ENCODE measurements at places on chromosomes 16 and 17. TPM values are rescaled to one million over a fixed set of nuclear protein-coding genes. Genes with fewer than 3 reads are reported as not detected.

Gene CENPX
- 123 TPM for total RNA-seq

DNA sequence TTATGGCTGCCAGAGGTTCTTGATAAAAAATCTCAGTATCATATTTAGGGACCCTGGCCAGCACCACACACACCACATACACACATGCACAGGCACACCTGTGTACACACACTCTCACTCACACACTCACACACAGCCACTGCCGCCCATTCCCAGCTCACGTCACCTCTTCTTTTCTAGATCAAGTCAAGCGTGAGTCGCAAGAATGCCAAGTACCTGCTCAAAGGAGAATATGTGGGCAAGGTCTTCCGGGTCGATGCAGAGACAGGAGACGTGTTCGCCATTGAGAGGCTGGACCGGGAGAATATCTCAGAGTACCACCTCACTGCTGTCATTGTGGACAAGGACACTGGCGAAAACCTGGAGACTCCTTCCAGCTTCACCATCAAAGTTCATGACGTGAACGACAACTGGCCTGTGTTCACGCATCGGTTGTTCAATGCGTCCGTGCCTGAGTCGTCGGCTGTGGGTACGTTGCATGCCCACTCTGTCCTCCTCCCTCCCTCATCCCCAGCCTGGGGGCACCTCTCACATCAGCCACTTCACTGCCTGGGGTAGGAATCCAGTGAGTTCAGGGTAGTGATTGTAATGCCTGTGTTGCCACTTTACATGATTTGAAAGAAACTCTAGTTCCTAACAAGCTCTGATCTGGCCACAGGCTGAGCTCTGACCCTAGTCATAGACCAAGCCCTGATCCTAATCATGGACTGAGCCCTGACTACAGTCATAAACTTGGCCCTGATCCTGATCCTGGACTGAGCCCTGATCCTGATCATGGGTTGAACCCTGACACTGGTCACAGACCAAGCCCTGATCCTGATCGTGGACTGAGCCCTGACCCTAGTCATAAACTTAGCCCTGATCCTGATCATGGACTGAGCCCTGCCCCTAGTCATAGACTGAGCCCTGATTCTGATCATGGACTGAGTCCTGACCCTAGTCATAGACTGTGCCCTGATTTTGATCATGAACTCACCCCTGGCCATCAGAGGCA, 20.4 kb downstream of the CDH5 start:
- H3K4me1 ChIP-seq = no peaks in the 10 kb centered on the region
- DNase-seq = no peak
- no peaks in the 10 kb centered on the region for H3K36me3 ChIP-seq
- no peaks in the 10 kb centered on the region for H3K27me3 ChIP-seq
- H3K27ac ChIP-seq = no peak overlapping the region
- H3K4me3 ChIP-seq = no peak overlapping the region

DNA sequence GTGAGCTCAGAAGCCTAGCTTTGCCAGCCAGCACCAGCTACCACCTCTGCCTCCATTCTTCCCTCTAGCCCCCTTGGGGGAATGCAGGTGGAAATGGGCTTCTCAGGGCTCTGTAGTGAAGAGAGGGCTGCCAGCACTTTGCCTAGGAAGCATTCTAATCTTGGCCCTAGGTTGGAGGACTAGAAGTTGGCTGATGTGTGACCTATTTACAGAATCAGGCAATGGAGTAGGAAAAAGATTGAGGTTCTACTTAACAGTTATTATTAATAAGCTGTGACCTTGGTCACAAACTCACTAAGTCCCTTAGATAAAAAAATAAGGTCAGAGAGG, 19.9 kb downstream of the DHX38 start:
- no peak for DNase-seq
- no peaks in the 10 kb centered on the region for H3K4me1 ChIP-seq
- peaks cover 30% of the 10 kb centered on the region for H3K36me3 ChIP-seq
- H3K27me3 ChIP-seq = no peaks in the 10 kb centered on the region

Gene BIRC5
- total RNA-seq = 40.6 TPM

Gene ZACN
- total RNA-seq = 4.1 TPM

- peaks cover 5% of the 10 kb centered on the region for H3K36me3 ChIP-seq
- no peak overlapping the region for H3K27ac ChIP-seq
- peak; percentile 61 for DNase-seq
- peaks cover 4% of the 10 kb centered on the region for H3K4me1 ChIP-seq
- no peaks in the 10 kb centered on the region for H3K27me3 ChIP-seq
These were observed 114.5 kb downstream of the CPPED1 start for GRCh38 chr16:12688951-12689850.

DNA sequence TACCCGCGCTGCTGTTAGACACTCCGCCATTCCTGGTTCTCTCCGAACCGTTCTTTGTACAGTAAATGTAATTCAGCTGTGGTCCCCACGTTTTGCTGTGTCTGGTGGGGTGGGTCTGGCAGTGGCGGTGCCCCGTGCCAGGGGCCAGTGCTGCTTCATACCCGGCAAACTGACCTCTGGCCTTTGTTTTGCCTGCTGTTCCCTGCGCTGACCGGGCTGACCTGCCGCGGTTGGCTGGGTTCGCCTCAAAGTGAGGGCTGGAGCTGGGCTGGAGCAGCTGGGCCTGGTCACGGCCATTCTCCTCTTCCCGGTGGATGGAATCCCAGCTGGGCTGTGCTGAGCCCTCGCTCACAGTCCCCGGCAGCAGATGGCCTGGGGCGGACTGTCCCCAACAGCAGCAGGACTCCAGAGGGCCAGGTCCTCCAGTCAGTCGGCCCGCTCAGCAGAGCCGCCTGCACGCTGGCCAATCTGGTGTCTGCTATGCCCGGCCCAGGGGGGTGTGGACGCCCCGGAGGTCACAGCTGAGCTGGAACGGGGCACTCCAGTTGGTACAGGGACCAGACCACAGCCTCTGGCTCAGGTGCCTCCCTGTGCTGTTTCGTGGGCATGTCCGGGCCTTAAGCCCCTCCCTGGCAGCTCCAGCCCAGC, 1.5 kb upstream of the WFIKKN1 start:
- no peak overlapping the region for H3K27ac ChIP-seq
- no peaks in the 10 kb centered on the region for H3K27me3 ChIP-seq
- no peak overlapping the region for H3K4me3 ChIP-seq
- H3K4me1 ChIP-seq = no peaks in the 10 kb centered on the region
- no peak for DNase-seq

GRCh38 chr17:44830359-44831288, 537 bp upstream of the GJC1 start:
- H3K27ac ChIP-seq = peak overlapping the region; percentile 65
- H3K27me3 ChIP-seq = peaks cover 60% of the 10 kb centered on the region
- peaks cover 10% of the 10 kb centered on the region for H3K4me1 ChIP-seq
- DNase-seq = peak; percentile 70
- no peaks in the 10 kb centered on the region for H3K36me3 ChIP-seq
- H3K4me3 ChIP-seq = peak overlapping the region; percentile 74

- H3K27ac ChIP-seq = no peak overlapping the region
- peaks cover 2% of the 10 kb centered on the region for H3K4me1 ChIP-seq
- no peak for DNase-seq
- H3K4me3 ChIP-seq = no peak overlapping the region
These were observed 8.8 kb upstream of the DNASE1 start for GRCh38 chr16:3645504-3646347.

- H3K4me1 ChIP-seq = no peaks in the 10 kb centered on the region
- H3K36me3 ChIP-seq = peaks cover 57% of the 10 kb centered on the region
- no peak overlapping the region for H3K4me3 ChIP-seq
- DNase-seq = no peak
- H3K27ac ChIP-seq = no peak overlapping the region
These were observed 21.6 kb downstream of the PIP4K2B start for GRCh38 chr17:38777641-38778250.

- H3K4me1 ChIP-seq = peaks cover 8% of the 10 kb centered on the region
- DNase-seq = peak; percentile 91
- no peak within 1 kb of the TSS for H3K27ac ChIP-seq
- peak within 1 kb of the TSS; percentile 73 for H3K4me3 ChIP-seq
These were observed at the start of gene PNMT for GRCh38 chr17:39667945-39668924. TSS of gene PNMT (plus strand) at chr17:39668453. CDS start at chr17:39668476, 23 bp downstream.

DNA sequence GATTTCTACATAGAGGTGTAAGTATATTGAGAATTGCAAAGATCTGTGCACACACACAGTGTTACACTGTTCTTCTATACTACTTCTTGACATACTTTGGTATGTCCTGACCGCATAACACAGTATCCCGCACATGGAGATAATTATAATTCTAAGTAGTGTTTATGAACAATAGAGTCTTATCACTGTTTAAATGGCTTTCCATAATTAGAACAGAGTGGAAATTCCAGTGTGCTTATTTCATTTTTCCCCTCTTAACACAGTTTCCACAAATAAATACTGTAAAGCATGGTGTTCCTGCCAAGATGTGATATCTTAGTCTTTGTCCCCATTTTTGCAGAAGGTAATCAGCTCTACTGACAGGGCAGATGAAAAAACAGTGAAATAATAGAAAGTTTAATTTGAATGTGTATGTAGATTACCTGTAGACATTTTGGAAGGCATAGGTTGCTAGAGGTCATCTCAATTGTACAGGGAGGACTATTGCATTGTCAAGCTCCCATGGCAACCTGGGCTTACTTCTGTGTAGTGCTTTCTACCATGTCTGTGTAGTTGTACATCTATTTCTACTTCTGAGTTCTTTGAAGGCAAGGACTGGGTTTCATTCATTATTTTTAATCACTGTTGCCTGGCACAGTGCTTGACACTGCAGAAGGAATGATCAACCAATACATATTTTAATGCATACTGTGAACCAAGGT, 10.1 kb upstream of the KRT28 start:
- H3K4me3 ChIP-seq = no peak overlapping the region
- peaks cover 78% of the 10 kb centered on the region for H3K27me3 ChIP-seq
- no peaks in the 10 kb centered on the region for H3K4me1 ChIP-seq
- peak; percentile 2 for DNase-seq
- no peak overlapping the region for H3K27ac ChIP-seq

- no peaks in the 10 kb centered on the region for H3K36me3 ChIP-seq
- H3K27ac ChIP-seq = no peak overlapping the region
These were observed 11.0 kb upstream of the C16orf74 start for GRCh38 chr16:85761861-85762260.

GRCh38 chr17:78032166-78032565, 73.7 kb downstream of the TNRC6C start:
- H3K27ac ChIP-seq = no peak overlapping the region
- peaks cover 10% of the 10 kb centered on the region for H3K4me1 ChIP-seq
- DNase-seq = no peak
- H3K27me3 ChIP-seq = no peaks in the 10 kb centered on the region
- H3K4me3 ChIP-seq = no peak overlapping the region
- H3K36me3 ChIP-seq = peaks cover 22% of the 10 kb centered on the region

Gene FNDC8
- total RNA-seq = not detected

DNA sequence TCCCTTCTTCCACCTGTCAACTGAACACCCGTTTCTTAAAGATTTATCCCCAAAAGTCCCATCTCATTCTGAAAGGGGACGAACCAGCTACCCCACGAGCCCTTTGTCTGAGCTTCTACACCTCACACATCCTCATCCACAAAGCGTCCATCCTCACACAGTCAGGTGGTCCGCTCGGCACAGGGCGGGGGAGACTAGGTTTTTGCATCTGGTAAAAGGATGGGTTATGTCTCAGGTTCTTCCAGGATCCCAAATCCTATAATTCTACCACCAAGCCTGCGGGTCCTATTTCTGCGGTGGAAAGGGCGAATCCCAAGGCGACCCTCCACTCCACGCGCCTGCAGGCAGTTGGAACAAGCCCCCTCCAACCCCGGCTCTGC, 458 bp downstream of the GFOD2 start:
- H3K36me3 ChIP-seq = peaks cover 8% of the 10 kb centered on the region
- H3K27me3 ChIP-seq = no peaks in the 10 kb centered on the region
- H3K4me3 ChIP-seq = peak overlapping the region; percentile 88

- peak overlapping the region; percentile 74 for H3K4me3 ChIP-seq
- no peaks in the 10 kb centered on the region for H3K27me3 ChIP-seq
- H3K36me3 ChIP-seq = peaks cover 17% of the 10 kb centered on the region
- peaks cover 30% of the 10 kb centered on the region for H3K4me1 ChIP-seq
These were observed 2.2 kb upstream of the UQCRC2 start for GRCh38 chr16:21950782-21951521.

DNA sequence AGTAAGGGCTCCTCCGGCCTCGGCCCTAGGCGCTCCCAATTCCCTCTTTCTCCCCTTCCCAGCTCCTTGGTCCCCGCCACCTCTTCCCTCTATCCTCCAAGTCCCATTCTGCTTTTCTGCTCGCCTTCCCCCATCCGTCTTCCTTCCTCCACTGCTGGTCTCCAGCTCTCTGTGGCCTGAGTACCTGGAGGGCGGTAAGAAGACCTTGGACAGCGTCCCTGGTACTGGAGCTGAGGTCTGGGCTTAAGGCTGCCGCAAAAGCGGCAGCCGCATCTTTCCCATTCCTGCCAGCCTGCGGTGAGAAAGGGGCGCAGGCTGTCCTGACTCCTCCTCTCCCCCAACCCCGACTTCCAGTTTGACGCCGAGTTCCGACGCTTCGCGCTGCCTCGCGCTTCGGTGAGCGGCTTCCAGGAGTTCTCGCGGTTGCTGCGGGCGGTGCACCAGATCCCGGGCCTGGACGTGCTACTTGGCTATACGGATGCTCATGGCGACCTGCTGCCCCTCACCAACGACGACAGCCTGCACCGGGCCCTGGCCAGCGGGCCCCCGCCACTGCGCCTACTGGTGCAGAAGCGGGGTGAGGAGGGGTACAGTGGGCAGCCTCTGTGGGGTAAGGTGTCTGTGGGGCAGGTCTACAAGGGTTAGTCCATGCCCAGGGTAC, 471 bp downstream of the PARD6A start:
- no peaks in the 10 kb centered on the region for H3K27me3 ChIP-seq
- peak overlapping the region; percentile 92 for H3K4me3 ChIP-seq
- H3K4me1 ChIP-seq = peaks cover 27% of the 10 kb centered on the region
- peaks cover 14% of the 10 kb centered on the region for H3K36me3 ChIP-seq

GRCh38 chr17:356671-357434, 4.2 kb upstream of the RPH3AL start:
- peaks cover 5% of the 10 kb centered on the region for H3K36me3 ChIP-seq
- DNase-seq = no peak
- no peak overlapping the region for H3K4me3 ChIP-seq

GRCh38 chr16:75263291-75263962, 12.0 kb upstream of the BCAR1 start:
- H3K27ac ChIP-seq = no peak overlapping the region
- H3K27me3 ChIP-seq = peaks cover 49% of the 10 kb centered on the region
- no peaks in the 10 kb centered on the region for H3K4me1 ChIP-seq
- H3K36me3 ChIP-seq = no peaks in the 10 kb centered on the region
- H3K4me3 ChIP-seq = no peak overlapping the region

DNA sequence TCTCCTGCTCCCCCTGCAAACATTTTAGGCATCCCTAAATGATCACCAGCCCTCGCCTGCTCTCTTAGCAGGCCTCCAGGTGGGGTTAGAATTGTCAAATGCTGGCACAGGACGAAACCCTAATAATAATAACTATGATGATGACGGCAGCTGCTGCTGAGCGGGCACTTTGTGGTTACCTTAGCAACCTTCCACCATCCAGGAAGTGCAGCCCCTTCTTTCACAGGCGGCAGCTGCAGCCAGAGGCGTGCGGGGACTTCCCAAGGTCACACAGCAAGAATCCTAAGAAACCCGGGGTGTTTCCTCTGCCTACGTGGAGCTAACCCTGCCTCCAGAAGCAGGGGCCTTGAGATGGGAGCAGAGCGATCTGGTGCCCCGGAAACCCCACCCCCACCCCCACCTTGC, 22.4 kb upstream of the EIF1 start:
- H3K4me1 ChIP-seq = peaks cover 50% of the 10 kb centered on the region
- H3K4me3 ChIP-seq = peak overlapping the region; percentile 89
- H3K27me3 ChIP-seq = peaks cover 12% of the 10 kb centered on the region
- DNase-seq = peak; percentile 90
